ENCODE measurements at places on chromosomes 3 and 15.

DNA sequence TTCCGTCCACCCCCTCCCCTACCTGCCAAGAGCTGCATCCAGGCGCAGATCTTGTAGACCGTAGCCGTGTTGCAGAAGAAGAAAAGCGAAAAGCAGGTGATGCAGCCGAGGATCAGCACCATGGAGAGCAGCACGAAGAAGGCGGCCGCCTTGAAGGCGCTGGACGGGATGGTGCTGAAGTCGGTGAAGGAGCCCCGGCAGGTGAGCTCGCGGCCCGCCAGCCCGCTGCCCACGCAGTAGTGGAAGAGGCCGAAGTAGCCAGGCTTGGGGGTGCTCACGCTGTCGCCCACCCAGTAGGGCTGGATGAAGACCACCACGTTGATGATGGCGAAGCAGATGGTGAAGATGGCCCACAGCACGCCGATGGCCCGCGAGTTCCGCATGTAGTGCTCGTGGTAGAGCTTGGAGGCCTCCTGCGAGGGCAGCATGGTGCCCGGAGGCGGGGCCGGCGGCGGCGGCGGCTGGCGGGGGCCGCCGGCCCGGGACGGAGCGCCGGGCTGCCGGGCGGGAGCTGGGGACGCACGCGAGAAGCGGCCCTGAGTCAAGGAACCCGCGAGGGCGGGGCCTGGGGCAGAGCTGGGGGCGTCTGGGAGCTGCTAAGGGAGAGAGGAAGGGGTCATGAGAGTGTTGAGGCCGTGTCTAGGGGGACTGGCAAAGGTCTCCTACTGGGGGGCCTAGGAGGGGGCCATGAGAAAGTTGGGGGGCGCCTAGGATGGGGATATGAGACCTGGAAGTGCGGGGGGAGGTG, 1.2 kb downstream of the LHFPL4 start:
- no peak for DNase-seq

DNA sequence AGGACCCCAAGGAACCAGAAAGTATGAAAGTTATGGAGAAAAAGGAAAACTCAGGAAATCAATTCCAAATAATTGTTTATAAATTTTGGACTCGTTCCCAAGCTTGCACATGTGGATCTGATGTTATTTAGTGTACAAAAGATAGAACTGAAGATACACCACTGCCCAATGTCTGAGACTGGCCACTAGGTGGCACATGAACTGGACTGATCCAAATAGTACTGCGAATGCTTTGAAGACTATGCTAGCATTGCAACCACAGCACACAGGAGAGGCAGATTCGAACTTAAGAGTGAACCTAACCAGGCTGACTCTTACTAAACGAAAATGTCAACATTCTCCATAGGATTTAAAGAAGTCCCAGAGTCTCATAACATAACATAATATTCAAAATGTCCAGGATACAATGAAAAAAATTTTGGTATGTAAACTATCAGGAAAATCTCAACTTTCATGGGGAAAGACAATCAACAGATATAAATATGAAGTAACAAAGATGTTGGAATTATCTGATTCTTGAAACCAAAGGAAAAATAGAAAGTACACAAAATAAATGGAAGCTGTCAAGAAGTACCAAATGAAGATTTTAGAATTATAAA, 596.7 kb downstream of the FGF12 start:
- DNase-seq: peak; percentile 38

GRCh38 chr3:179336345-179336929, 11.1 kb upstream of the MFN1 start:
- no peak for DNase-seq

DNA sequence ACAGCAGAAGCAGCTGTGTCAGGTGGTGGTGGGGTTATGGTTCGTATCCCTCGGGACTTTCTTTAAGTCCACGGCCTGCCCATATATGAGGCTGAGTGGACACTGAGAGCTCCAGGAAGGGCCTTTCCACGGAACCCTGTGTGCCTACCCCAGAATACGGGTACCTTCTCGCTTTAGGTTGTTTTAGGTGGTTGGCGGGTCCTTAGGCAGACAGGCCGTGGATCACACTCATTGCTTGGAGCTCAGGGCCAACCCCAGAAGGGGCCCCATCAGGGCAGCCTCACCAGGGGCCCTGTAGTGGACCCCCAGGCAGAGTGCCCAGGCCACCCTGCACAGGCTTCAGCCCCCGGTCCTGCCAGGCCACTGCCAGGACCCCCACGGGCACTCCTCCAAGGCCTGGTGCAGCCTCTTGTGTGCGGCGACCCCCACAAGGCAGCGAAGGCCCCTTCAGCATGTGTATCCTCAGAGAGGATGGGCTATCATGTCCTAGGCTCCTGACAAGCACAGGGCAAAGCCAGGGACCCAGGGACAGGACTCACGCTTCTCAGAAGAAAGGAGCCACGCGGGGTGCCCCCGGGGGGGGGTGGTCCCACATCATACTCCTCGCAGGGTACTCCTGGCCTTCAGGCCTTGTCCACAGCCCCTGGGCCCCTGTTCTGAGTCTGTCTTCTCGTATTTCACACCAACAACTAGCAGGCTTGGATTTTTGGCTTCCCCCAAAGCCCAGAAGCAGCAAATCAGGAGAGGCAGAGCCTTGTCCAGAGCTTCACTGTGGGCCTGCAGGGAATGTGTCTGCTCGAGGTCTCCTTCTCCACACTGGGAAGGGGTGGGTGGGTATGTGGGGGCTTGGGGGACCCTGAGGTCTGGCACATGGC, 93.4 kb downstream of the LRRK1 start:
- no peak for DNase-seq

DNA sequence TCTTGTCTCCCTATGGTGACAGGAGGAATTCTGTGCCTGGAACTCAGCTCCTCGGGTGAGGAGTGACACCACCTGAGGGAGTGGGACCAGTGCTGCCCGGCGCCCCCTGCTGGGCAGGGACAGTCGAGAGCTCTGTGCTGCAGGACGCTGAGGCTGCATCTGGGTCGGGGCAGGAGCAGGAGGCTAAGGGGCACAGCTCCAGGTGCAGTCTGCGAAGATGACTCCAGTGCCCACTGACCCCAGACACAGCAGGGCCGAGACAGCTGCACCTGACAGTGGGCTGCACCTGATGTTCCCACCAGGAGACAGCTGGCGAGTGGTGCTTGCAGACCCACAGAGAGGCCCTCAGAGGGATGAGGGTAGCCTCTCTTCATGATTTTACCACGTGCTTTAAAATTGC, 152.9 kb downstream of the ATP10A start:
- no peak for DNase-seq

DNA sequence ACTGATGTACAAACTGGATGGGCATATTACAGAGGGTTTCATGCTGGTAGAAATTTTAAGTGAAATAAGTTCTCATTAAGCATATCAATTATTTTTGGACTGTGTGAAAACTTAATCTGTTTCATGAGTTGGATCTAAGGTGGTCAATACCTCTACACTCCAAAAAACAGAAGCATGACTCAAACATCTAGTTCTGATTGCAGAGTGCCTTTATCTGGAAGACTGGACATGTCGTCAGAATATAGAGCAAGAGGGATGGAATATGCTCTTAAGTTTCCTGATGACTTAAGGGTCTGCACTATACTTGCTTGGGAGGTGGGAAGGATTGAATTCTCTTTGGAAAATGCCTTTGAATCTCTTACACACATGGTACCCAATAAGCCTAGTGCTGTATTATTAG, 138.3 kb downstream of the LPP start:
- no peak for DNase-seq

DNA sequence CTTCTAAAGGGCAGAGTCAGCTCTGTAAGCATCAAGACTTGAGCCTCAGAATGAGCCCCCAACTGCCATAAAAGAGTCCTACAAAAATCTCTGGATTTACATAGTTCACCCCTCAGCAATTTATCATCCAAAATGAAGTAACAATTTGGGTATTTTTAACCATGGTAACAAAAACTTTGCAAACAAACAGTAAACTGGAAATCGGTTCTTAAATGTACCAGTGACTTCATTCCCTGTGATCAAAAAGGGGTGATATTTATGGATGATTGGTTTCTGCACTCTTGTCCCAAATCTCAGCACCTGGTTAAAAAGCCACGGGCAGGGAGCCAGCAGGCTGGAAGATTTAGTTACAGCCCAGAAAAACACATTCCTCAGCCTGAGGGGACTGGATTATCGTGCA, 73.6 kb downstream of the TFG start:
- DNase-seq: no peak

- no peak for DNase-seq
Measured at GRCh38 chr3:71578054-71578751, 5.3 kb downstream of the FOXP1 start.
